ENCODE measurements at places on chromosomes 5 and 9.

- no peak for DNase-seq
Measured at GRCh38 chr9:135993765-135994500, 32.8 kb upstream of the UBAC1 start.

DNA sequence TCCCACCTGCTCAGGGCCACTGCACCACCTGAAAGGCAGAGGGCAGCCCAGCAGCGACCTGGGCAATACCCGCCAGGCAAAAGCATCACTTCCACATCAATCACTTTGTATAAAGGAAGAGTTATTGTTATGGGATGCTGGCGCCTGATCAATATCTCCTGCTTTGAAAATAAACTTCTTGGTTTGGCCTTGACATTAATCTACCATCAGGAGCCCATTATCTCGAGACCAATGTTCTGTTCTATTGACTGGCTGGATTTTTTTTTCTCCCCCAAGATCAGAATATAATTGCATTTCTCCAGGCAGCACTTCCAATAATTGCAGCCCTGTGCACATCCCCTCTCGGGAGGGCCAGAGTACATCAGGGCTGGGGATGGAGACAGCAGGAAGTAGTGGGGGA, 44.4 kb upstream of the SAP30L start:
- DNase-seq = no peak

GRCh38 chr9:121765021-121765950, 113.9 kb downstream of the DAB2IP start:
- DNase-seq = no peak

GRCh38 chr9:100437860-100438805, 11.2 kb downstream of the MSANTD3 start:
- DNase-seq = peak; percentile 61

DNA sequence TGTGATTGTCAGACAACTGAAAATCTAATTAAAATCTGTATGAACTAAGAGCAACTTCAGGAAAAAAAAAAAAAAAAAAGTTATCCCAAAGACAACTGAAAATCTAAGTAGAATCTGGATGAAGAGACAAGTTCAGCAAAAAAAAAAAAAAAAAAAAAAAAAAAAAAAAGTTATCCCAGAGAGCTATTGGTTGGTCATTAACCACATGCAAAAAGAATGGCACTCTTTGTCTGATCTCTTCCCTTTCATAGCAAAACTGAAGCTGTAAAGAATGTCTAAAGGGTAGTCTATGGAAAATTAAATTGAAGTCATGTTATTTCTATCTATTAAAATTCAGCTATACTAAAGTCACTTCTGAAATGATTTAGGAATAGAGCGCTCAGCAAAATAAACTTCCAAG, 32.9 kb downstream of the STRBP start:
- no peak for DNase-seq

DNA sequence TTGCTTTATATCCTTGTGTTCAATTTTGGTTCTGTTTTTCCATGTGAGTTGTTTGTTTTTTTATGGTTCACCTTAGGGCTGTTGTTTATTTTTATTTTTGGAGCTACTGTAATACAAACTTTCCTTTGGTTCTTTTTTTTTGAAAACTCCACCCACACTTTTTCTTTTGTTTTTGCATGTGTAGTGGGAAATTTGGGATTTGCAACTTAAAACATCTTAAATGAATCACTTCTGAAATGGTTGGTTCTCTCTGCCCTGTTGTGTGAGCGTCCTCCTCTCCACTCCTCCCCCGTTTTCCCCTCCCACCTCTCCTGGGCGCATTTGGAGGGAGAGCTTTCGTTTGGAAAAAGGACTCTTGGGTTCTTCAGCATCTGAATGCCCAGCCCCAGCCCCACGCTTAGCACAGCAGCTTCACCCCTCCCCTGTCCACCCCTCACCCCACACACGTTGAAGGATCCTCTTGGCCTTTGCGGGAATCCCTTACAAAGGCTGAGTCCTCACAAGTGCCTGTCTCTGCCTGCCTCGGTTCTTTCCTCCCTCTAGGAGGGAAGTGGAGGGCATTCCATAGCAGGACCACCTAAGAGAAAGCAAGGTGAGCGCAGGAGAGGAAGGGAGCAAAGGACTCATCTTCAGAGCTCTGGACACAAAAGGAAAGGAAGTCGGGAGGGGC, 67.2 kb downstream of the DMRT1 start:
- no peak for DNase-seq

DNA sequence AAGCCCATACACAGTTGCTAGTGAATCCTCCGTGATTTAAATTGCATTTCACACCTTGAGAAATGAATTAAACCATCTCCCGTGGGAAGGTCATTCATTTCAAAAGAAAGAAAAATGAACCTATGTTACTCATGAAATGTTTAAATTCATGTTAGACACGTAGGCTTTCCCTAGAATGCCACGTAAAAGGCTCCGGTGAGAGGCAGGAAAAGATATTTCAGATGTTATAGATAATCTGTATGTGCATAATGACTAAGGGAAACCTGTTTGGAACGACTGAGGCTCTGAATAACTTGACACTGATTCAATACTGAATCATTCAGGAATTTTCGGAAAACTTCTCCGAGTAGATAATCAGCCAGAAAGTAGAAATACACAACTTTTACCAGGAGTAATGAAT, 134.3 kb upstream of the ICE1 start:
- DNase-seq = no peak

DNA sequence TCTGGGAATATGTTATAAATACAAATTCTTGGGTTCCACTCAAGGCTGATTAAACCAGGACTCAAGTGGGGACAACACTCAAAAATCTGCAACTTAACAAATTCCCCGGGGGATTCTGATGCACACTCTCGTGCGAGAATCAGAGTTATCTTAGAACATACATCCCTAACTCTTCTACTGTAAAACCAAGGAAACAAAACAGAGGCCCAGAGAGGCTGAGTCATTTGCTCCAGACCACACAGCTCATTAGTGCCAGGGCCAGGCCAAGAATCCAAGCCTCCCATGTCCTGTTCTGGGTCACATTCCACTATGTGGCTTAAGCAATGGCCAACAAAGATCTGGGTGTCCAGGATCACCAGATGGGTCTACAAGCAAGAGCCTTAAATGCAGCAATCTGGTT, 166.0 kb downstream of the ADAMTS12 start:
- DNase-seq = no peak

DNA sequence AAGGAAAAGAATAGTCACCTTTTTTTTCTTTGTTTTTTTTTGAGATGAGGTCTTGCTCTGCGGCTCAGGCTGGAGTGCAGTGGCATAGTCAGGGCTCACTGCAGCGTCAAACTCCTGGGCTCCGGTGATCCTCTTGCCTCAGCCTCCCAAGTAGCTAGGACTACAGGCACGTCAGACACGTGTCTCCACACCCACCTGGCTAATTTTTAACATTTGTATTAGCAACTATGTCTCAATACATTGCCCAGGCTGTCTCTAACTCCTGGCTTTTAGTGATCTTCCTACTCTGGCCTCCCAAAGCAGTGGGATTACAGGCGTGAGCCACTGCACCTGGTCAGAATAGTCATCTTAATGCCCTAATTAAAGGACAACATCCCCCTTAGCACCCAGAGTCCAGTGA, 54.4 kb upstream of the CTSL start:
- no peak for DNase-seq

- DNase-seq = no peak
Measured at GRCh38 chr5:2464141-2464540, 287.3 kb downstream of the IRX2 start.

- DNase-seq = no peak
Measured at GRCh38 chr9:13397661-13398060, 118.2 kb upstream of the MPDZ start.

DNA sequence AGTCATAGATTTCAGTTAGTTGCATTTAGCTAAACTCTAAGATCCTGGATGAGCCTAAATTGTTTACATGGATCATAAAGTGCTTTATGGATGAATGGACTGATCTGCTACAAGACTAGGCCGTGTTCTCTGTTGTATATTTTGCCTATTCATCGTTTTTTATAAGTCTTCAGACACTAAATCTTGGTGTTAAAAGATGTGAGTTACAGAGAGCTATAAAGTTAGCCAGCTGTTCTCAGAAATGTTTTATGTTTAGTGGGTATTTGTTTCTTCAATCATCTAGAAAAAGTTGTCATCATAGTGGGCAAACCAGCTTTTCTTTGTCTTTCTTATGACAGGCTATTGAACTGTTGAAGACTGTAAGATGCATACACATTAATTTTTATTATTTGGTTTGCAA, 585.8 kb upstream of the SEMA6A start:
- peak; percentile 50 for DNase-seq

- DNase-seq = peak; percentile 30
Measured at GRCh38 chr9:76302947-76303550, 91.2 kb downstream of the RFK start.

GRCh38 chr9:38417003-38417945, 7.0 kb downstream of the IGFBPL1 start:
- DNase-seq = no peak

DNA sequence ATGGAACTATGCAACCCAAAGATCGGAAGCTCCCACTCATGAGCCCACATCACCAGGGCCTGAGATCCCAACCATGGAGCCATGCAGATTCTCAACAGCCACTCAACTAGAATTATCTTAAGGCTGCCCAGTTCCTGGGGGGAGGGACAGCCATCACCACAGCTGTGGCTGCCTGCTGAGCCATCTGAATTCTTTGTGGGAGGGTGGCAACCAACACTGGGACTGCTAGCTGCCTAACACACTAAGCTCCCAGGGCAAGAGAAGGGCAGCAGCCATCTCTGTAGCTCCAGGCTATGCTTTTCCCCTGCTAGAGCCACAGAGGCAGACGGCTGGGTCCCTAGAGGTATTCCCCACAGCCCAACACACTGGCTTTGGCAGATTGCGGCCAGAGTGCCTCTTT, 251.3 kb upstream of the GRAMD2B start:
- no peak for DNase-seq

DNA sequence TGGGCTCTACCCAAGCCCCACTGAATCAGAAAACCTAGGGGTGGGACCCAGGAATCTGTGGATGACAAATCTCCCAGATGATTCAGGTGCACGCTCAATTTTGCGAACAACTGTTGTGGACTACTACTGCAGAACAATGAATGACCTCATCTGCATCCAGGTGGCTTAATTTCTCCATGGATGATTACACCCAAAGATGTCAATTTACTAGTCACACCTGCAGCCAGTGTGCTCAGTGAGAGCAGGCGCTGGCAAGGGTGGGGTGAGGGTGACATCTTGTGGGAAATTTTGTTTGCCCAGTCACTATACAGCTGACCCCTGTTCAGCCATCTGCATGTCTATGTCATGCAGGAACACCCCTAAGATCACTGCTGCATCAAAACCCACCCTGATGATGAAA, 118.2 kb downstream of the ENTREP1 start:
- DNase-seq = no peak

- no peak for DNase-seq
Measured at GRCh38 chr5:24615159-24615558, 29.6 kb downstream of the CDH10 start.

GRCh38 chr9:86778761-86779160, 168.5 kb downstream of the GAS1 start:
- no peak for DNase-seq

DNA sequence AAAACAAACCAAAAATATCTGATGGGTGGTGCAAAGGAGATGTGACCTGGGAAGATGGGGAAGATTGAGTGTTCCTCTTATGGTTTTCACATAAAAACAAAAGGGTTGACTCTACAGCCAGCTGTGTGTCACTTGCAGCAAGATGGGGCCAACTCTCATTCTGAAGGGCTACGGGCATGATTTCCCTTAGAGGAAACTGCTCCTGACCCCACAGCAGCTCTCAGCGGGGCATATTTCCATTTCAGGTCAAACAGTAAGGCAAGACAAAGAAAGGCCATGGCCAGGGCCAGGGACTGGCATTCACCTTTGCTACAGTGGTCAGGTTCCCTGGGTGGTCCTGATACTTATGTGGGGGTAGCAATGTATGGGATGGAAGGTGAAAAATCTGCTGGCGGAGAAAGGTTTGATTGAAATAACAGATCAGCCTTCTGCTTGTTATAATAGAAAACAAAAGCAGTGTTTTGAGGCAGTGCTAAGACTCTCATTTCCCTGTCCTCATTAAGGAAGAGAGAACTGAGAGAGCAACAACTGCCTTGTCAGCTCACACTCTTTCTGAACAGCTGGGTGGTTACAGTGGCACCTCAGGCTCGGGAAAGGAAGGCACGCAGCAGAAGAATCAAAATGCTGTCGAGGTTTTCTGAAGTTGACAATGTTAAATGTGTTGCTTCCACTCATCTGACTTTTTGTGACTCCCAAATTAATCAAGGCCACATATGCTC, 120.7 kb upstream of the PCA3 start:
- no peak for DNase-seq

GRCh38 chr9:73091909-73092308, 59.8 kb upstream of the ANXA1 start:
- DNase-seq = no peak

DNA sequence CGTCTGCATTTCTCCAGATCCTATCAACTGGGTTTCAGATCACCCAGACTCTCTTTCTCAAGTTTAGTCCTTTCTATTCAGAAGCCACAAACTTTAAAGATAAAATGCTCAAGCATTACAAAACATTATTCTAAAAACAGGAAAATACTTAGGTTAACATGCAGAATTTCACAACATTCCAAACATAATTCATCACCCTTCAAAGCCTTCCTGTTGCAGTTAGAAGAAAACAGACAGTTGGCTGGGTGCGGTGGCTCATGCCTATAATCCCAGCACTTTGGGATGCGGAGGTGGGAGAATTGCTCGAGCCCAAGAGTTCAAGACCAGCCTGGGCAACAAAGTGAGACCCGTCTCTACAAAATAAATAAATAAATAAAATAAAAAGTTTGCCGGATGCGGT, 7.7 kb upstream of the OCLN start:
- DNase-seq = no peak

- no peak for DNase-seq
Measured at GRCh38 chr9:35029241-35029640, 39.7 kb downstream of the DNAJB5 start.

DNA sequence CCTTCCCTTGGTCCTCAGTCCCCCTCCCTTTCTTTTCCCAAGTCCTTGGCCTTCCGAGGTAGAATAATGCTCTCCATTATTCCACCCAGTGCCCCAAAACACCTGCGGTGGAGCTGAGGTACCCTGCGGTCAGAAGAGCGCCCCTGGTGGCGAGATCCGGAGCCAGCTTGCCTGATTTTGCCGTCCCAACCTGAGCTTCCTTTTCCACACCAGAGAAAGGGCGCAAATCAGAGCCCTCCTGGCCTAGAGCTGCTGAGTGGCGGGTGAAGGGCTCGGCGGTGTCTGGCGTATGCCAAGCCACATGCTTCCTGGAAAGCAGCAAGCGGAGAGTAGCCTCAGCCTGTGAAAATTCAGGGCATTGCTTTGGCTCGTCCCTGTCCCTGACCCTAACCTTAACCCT, 21.1 kb upstream of the CARTPT start:
- DNase-seq = no peak

GRCh38 chr5:139223481-139223880, 25.3 kb upstream of the SIL1 start:
- no peak for DNase-seq
